ENCODE measurements at places on chromosomes 7 and 10.

DNA sequence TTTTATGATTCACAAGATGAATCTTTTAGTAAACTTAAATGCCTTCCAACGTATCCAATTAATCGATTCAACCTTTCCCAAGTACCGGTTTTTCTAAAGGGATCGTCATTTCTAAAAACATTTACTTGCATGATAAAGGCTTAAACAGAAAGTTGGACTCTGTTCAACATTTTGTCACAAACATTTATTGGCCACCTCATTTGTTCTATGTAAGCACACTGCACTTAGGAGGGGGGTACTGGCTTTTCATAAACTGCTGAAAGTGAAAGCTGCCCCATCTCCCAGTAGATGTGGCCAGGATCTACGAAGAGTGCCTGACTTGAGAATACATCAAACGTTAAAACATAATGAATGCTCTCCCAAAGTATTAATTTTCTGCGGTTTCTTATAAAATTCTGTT is 37.3 kb upstream of the LAMB4 start:
- no peak for DNase-seq

GRCh38 chr10:35855155-35855947 is 213.3 kb upstream of the FZD8 start:
- DNase-seq = no peak

GRCh38 chr7:16509829-16510228 is 16.8 kb upstream of the LRRC72 start:
- DNase-seq = no peak

DNA sequence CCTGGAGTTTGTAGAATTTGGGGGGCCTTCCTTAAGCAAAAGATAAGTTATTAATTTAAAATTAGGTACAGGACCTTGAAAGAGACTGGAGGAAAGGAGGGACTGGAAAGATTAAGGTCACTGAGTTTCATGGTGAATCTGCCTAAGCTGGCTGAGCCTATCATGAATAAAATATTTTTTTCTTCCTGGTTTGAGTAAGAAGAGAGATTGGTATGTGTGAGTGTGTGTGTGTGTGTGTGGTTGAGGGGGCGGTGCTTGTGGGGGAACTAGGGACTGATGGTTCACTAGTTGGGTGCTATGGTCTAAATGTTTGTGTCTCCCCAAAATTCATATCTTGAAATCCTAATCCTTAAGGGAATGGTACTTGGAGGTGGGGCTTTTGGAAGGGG is 142.5 kb upstream of the PRKCQ start:
- DNase-seq = no peak

DNA sequence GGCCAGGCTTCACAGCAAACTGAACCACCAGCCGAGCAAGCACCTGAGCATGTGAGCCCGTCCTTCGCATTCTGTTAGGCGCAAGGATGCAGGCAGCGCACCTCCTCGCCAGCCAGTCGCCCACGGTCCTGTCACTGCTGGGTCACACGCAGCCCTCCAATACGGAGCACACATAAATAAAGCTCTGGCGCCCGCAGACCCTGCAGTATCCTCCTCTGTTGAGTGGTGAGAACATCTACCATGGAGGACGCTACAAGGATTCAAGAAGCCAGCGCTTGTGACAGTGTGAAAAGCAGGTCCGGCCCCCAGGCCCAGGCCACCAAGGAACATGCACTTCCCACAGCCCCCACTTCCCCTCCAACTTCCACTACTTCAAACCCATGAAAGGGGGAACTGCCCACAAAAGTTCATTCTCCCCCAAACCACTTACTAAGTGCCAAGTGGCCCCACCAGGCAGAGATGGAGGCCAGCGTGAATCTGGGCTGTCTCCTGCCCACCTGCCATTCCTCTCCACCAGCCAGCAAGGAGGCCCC is 34.8 kb downstream of the VOPP1 start:
- no peak for DNase-seq

DNA sequence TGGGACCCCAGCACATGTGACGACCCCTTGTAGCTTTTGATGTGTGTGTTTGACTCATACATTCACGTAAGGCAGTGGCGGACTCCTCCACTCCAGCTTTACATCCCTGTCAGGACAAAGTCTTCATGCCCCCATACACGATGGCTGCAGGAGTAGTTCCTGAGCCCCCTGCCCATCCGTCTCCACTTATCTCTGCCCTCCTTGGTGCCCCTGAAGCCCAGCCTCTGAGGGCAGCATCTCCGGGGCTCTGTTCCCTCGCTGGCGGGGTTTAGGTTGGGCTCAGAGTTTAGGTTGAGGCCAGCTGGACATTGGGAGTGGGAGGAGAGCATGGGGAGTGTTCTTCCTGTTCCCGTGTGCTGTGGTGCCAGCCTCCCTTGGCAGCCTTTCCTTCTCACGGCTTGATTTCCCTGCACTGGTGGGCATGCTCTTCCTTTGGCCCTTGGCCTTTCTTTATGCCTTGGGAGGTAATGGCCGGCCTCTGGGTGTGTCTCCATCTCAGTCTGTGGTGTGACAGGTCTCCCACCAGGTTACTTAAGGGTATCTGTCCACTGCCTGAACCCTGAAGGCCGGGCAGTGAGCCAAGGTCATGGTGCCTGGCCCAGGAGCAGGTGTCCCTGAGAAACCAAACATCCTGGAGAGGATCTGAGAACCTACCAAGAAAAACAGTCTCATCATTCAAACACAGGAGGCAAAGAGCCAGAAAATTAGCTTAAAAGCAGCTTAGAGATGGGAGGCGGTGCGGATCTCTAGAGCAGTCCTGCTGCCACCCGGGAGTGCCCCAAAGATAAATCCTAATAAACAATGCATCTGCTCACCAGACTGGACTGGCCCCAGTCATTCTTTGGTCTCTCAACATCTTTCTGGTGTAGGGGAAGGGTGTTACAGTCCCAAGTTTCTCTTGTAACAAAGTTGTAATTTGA is 85.5 kb downstream of the GLRX3 start:
- DNase-seq = peak; percentile 8

- DNase-seq = no peak
These were observed 11.7 kb downstream of the CREB5 start for GRCh38 chr7:28423918-28424514.

GRCh38 chr7:80105701-80106408 is 28.8 kb upstream of the GNAI1 start:
- no peak for DNase-seq

- DNase-seq = no peak
These were observed 115.6 kb downstream of the TFEC start for GRCh38 chr7:115914951-115915350.

DNA sequence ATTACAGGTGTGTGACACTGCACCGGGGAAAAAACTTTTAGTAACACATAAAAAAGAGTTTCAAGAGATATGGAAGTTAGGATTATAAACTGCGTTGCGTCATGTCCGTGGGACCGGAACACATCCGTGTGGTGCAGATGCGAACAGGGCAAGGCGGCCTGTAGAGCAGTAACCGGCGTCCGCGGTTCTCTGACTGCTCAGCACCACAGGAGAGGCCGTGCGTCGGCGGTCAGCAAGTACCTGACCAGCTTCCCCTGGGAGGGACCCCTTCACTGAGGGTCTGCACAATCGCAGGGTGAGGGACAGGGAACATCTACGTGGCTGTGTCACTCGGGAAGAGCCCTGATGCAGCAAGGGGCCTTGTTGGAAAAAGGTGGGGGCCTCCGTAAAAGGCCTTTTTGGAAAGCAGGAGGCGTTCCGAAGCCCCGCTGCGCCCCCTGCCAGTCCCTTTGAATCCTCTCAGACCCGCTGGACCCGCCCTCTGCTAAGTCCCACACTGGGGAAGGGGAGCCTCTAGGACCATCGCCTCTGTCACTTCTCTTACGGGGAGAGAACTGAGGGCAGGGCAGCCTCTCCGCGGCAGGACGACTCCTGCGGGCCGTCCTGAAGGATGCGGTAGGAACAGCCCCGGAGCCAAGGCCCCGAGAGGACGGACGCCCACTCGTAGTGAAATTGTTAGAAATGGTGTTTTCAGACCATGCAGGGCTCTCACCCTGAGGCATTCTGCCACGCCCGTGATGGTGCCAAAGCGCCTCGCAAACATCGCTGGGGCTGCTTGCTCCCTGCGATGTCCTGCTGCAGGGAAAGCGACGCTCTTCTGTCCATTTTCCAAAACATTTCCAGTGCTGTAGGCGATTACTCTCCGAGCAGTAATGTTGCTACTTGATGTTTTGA is 771.6 kb upstream of the COBL start:
- peak; percentile 92 for DNase-seq

- DNase-seq = no peak
These were observed 57.6 kb downstream of the LYZL1 start for GRCh38 chr10:29346296-29347001.

GRCh38 chr7:151081170-151082101 is 827 bp upstream of the FASTK start:
- no peak for DNase-seq

DNA sequence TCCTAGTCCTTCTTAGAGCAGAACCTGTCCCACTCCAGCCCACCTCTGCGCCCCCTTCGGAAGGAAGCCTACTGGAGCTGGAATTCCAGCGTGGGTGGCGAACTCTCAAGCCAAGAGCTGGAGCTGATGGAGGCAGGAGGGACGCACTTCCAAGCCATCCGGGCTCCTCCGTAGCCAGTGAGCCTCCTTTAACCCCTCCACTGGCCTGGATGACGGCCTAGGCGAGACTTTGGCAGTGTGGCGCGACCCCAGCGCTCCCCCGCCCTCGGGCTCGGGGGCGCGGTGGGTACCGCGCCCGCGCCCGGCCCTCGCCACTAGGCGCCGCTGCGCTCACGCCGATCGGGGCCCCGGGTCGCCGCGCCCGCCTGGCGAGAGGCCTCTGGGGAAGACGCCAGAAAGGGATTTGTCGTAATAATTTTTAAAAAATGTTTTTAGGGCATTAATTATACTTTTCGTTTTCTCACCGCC is 5.1 kb upstream of the EMX2 start:
- DNase-seq = peak; percentile 48

- no peak for DNase-seq
These were observed 921.5 kb downstream of the TYW1 start for GRCh38 chr7:67918158-67918557.

DNA sequence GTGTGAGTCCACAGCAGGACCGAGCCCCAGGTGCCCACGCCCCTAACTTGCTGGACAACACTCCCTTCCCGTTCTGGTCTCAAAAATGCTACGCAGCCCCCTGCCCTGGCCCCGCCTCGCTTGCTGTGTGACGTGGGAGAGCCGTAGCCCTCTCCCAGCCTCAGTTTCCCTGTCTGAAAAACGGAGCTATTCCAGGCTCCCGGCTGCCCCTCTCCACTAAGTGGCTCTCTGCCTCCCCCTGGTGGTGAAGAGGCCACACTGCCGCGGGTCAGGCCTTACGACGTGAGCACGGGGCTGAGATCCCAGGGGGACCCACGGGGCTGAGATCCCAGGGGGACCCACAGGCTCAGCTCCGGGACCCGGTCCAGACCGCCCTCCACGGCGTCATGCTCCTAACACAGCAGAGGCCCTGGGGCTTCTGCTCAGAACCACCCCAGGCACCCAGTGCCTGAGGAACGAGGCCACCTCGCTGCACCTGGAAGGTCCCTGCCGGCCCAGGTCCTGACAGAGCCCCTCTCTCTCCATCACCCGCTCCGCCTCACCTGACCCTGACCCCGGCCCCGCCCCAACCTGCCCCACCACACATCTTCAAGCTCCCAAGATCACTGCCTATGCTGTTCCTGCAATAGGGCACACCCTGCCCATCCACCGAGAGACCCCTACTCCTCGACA is 26.7 kb downstream of the MICALL2 start:
- DNase-seq = peak; percentile 71

DNA sequence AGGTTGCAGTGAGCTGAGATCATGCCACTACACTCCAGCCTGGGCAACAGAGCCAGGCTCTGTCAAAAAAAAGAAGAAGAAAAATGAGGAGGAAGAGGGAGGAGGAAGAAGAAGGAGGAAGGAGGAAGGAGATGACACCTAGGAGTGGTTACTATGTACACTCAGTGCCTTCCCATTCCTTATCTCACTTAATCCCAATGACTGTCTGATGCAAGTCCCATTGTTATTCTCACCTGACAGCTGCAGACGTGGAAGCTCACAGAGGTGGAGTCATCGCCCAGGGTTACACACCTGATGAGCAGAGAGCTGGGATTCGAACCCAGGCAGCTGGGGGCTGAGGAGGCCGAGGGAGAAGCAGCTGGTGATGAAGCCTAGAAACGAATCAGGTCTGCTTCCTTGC is 258.8 kb downstream of the SNX10 start:
- no peak for DNase-seq

DNA sequence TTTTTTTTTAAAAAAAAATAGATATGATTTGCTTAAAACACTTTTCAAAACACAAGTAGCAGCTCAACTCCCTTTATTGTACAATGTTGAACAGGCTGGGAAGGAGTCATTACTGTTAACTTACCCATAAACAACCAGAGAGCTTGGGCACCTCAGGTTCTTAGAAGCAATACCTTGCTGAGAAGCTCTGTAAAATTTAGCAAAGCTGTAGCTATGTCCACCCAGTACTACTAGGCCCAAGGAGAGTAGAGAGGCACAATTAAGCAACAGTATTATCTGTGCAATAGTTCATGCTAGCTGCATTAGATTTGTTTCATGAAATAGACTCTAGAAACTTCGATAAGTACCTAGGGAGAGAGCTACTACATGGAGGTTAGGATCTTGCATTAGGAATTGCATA is 32.0 kb downstream of the SEMA3A start:
- no peak for DNase-seq

DNA sequence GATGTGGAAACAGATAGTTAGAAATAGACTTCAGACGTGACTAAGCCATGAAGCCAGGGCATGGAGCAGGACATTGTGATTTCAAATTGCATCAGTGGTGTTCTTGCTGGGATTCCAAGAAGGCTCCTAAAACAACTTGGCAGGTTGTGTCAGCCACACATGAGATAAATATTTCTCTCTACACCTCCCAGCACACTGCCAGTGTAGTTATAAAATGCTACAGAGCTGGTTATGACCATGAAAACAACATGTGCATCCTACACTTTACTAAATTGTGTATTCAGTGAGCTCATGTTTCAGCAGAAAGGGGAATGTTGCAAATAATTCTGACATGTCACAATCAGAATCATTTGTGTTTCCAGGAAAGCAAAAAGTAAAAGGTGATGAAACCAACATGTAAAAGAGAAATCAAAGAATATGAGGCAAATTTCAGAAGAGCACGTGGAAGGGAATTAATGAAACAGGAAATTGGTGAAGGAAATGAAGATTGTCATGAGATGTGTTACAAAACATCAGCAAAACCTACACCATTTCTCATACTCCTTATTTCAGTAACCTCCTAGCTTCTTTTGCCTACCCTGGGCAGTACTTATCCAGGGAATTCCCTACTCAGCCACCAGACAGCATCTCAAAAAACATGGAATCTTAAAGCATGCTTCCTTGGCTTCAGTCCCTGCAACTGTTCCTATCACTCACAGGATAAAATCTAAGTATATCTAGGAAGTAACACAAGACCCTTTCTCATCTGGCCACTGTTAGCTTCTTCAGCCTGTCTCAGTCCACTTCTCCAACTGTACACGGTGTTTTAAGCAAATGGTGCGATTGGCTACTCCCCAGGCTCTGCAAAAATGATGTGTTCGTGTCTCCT is 5.8 kb upstream of the CYP3A7 start:
- DNase-seq = no peak

DNA sequence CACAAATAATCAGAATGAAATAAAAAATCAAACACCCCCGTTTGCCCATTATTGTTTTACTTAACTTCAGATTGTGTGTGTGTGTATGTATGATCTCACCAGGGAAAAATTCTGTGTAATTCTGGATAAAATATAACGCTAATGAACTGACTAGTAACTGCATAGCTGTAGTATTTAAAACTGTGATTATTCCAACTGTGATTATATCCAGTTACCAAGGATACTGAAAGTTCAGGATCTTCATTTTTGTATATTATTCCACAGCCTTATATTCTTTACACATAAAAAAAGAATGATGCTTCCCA is 2.9 kb downstream of the TWIST1 start:
- no peak for DNase-seq
